Tibial nerve (tissue), 4 donors: ENCODE measurements at places on chromosomes 3 and 15. TPM values are rescaled to one million over a fixed set of nuclear protein-coding genes. Genes with fewer than 3 reads are reported as not detected.
A peak's percentile ranks its signal among the peaks of the same experiment; 100 is the strongest.

DNA sequence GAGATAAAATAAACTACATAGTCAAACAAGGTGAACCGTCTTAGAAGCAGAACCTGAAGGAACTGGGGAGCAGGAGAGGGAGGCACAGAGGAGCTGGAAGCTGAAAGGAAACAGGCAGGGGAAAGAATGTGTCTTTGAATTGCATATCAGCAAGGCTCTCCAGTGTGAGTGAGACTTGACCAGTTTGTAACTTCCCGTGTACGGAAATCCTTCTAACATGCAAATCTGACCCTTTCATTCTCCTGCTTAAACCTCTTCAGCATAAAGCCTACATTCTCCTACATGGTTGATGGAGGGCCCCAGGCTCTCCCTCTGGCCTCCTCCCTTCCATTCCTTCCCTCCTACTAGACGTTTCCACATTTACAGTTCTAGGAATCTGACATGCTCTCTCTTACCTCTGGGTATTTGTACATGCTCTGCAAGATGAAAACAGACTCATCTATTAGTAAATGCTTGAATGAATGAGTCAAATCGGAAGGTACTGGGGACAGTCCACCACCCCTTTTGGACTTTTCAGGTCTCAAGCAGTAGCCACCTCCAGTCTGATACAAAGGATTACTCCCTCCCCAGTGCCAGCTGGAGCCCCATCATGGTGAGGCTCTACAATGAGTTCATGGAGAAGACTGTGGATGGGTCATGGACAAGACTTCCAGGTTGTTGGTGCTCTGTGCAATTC, 6.1 kb upstream of the SLC25A38 start:
- no peak for DNase-seq

DNA sequence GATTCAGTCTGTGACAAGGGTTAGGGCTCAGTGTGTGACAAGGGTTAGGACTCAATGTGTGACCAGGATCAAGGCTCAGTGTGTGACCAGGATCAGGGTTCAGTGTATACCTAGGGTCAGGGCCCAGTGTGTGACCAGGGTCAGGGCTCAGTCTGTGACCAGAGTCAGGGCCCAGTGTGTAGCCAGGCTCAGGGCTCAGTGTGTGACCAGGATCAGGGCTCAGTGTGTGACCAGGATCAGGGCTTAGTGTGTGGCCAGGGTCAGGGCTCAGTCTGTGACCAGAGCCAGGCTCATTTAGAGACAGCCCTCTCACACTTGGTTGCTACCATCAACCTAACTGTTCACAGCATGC, 24.2 kb downstream of the LOXL1 start:
- DNase-seq: no peak

DNA sequence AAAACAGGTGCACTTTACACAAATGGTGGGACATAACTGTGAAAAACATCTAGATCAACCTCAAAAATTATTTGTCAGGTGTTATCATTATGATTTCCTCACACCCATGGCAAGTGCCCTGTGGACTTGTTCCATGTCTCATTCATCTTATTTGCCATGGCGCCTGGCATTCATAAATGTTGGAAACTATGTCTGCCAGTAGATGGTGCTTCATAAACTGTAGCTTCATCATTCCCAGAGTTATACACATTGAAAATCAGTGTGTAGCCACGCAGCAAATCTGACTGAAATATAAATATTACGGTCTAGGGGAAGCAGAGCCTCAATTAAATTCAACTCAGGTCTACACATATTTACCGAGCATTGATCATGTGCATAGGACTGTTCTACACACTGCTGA, 90.7 kb downstream of the IMPG2 start:
- no peak for DNase-seq

DNA sequence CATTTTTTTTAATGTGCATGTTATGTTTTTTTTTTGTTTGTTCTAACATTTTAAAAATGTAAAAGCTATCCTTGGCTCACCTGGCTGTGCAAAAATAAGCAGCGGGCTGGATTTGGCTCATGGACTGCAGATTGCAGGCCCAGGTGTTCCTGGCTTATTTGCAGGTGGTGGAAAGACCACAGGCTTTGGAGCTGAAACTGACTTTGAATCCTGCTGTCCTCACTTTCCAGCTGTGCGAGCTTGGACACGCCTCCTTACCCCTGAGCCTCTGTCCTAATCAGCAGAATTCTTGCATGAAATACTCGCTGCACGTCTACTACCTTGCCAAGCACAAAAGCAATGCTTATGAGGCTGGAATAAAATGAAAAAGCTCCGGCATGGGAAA, 188.7 kb upstream of the TPM1 start:
- no peak for DNase-seq

DNA sequence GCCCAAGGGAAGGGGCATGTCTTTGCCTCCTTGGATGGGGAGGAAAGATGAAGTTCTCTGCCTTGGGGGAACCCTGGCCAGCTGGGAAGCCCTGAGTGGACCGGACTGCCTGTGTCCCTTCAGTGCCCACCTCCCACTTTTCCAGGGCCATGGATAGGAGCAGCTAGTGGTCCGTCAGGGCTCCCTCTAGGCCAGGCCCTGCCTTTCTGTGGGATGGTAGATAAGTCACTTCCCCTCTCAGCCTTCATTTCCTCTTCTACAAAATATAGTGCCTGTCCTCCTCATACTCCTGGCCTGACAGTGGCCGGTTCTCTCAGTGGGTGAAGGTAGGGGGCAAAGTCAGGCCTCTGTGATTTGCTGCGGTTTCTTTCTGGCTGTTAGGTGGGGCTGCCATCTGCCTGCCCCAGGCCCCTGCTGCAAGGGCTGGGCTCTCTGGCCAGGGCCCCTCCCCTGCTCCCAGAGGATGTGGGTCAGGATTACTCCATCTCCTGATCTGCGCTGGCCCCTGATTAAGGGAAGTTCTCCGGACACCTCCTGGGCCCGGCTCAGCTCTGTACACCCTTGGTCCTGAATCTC, 1.4 kb downstream of the PLEKHO2 start:
- peak; percentile 64 for DNase-seq

DNA sequence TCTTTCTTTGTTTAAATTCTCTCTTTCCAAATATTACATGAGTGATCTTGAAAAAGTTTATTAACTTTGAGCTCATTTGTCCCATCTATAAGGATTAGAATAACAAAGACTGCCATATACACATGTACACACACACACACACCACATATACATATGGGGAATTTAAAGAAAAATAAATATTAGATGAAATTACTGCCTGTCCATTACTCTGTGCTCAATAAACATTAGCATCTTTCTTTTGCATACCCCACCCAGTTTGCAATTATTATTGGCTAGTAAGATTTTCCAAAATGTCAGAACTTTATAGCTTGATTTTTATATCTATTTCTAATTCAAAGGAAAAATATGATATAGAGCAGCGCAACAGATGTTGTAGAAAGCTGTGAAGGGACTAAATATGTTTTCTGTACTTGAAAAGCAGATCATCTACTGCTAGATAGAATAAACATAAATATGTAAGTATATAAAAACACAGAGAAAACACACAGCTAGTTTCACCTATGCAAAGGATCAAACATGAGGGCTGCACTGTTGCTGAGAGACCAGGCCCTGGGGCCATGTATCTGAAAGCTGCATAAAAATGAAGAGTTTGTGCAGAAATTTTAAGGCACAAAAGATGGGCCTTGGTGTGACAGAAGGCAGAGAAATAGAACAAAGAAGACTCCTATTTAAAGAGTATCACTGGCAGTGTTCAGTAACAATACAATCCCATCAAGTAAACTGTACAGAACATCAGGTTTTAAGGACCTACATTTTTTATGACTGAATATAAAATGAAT, 114.2 kb upstream of the NECTIN3 start:
- no peak for DNase-seq

GRCh38 chr15:64006642-64007041, 39.6 kb downstream of the DAPK2 start:
- no peak for DNase-seq

Gene SLC7A14
- total RNA-seq: not detected

Gene GPR62
- 0.87 TPM for total RNA-seq

Gene CCDC33
- total RNA-seq: not detected

Gene ARL14
- not detected for total RNA-seq

Gene FSIP1
- total RNA-seq: 0.20 TPM

Gene MRPL3
- 77.9 TPM for total RNA-seq
